ENCODE measurements at places on chromosomes 16 and 17.

DNA sequence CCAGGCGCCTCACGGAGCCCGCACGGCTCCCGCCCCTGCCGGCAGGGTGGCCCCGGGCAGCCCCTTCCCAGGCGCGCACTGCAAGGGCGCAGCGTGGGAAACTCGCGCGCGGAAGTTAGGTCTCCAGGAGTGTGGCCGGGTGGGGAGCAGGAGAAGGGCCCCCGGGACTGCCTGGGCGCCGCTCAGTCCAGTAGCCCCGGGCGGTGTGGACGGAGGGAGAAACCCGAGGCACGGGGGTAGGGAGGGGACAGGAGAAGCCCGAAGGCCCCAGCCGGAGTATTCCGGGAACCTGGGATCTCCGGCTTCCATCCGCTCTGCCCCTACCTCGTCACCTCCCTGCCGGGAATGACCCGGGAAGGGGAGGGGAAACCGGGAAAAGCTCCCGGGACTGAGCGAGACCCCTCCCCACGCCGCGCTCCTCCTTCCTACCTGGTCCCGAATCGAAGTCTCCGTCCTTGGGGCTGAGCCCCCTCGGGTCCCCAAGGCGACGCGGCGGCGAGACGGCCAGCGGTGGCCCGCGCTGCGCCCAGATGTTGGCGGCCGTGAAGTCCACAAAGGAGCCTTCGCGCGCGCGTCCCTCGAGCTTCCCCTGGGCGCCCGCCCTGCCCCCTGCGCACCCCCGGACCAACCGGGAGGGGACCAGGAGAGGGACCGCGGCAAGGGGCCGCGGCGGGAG, 418 bp downstream of the SOCS3 start:
- no peak for DNase-seq

DNA sequence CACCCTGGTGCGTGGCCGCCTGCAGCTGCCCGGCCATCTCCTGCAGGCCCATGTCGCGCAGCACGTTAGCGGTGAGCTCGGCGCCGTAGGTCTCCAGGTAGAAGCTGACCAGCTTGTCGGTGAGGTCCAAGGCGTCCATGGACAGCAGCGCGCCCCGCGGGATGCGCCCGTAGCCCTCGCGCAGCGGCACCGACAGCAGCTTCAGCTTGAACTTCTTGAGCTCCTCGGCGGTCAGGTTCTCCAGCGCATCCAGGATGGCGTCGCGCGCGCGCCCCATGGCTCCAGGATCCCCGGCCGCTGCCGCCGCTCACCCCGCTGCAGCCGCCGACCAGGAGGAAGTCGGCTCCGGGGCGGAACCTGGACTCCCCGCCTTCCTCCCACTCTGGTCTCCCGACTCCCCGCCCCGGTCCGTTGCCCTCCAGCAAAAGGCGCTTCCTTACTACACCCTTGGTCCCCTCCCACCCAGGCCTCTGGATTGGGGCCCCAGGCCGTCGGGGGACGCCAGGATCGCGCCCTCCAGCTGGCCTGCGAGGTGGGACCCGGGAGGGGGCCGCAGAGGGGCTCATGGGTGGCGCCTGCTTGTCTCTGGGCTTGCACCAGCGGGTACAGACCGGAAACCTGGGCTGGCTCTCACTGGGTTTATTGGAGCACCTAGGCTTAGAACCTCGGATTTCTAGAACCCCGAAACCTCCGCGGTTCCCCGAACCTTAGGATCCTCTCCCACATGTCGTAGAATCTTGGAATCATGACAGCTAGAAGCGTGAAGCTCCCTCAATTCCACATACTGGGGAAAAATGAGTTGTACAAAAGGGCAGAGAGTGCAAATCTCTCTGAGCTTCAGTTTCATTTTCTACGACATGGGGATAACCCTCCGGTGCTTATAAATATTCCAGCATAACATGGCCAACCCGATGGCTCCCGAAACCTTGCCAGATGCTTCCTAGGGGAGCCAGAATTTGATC, at the start of gene PYCARD:
PYCARD (minus strand) TSS at position 347 of the 962 bp plus-strand sequence; CDS start at position 277, 70 bp downstream.
- peak; percentile 93 for DNase-seq

- DNase-seq = no peak
These were observed 29.9 kb upstream of the GINS2 start for GRCh38 chr16:85718682-85719081.

DNA sequence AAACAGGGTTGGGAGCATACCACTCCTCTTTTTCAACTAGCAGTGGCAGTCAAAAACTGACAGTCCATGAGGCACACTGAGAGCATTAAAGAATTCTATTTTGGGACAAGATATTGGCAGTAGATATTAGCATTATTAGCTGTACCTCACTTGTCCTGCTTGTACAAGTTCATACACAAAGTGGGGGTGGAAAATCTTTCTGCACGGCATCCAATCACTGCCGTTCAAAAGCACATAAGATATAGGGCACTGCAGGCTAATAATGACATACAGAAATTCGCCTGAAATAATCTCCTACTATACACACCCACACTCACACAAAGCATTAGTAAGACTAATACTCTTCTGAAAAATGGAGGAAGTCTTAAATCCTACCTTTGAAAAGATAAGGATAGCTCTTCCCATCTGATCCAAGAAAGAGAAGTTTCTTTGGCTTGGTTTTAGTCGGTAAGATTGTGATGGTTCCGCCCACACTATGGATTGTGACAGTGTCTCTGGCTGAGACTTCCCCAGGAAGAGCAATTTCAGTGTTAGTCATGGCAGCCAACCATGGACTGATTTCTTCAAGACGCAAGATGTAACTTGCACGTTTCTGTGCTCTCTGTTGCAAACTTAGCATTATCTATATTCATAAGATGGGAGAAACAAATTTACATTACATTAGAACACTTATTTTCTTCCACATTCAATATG, 40.6 kb upstream of the ARL6IP1 start:
- no peak for DNase-seq

GRCh38 chr17:42803074-42803883, 4.6 kb downstream of the CNTD1 start:
- no peak for DNase-seq

All from upper lobe of left lung (tissue), 6 donors.